CD4-positive, alpha-beta T cell (primary cell): ENCODE measurements at places on chromosomes 7 and 10.

- no peak for DNase-seq
These were observed 621 bp upstream of the MORN4 start for GRCh38 chr10:97633921-97634320.

GRCh38 chr7:17593819-17594419, 295.5 kb downstream of the AHR start:
- no peak for DNase-seq

DNA sequence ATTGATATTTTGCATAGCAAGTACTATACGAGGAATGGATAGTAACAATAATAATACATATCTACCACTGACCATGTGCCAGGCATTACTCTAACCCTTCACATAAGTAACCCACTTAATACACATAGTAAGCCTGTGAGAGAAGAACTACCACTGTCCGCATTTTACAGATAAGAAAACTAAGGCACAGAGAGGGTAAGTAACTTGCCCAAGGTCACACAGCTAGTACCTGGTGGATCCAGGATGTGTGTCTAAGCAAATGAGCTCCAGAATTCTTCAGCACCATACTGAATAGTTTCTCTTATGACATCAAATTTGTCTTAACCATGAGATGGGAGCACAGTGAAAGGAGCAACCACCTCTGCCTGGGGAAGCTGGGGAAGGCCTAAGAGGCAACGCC, 10.2 kb downstream of the CRTAC1 start:
- DNase-seq, result no peak

GRCh38 chr10:60834401-60834800, 56.1 kb downstream of the CDK1 start:
- DNase-seq, result no peak

GRCh38 chr7:9822458-9823290, 1151.0 kb upstream of the PHF14 start:
- DNase-seq, result peak; percentile 4

DNA sequence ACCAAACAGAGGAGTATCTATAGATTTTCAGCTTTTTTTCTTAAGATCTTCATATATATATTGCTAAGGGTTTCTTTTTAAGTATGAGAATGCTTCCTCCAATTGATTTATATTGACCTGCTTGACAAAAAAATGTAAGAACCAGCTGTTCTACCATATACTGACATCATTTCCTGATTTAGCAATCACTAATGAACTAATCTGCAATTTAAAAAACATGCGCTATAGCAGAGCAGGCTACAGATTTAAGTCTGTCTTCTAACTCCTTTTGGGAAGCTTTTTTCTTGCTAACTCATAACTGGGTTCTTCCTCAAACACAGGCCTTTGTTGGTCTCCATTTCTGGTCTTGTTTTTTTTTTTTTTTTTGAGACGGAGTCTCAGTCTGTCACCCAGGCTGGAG, 33.2 kb downstream of the ABCC2 start:
- no peak for DNase-seq
